ENCODE measurements at places on chromosomes 6 and 20.

DNA sequence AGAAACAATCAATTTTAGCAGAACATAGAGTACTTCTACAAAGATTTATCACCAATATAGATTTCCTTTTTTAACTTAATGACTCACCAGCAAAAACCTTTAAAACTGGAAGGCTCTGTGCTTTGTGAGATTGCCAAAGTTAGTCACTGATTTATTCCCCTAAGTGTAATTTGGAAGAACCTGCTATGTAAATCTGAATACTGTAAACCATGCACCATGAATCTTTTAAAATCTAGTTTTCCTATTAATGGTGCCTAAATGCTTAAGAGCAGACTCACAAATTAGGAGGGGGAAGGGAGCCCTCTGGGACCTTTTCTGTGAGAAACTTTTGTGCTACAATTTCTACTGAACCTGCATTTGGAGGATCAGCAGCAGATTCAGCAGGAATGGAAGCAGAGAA, 57.8 kb upstream of the PNRC1 start:
- DNase-seq, result no peak

GRCh38 chr20:11180186-11180585, 506.4 kb upstream of the JAG1 start:
- no peak for DNase-seq

DNA sequence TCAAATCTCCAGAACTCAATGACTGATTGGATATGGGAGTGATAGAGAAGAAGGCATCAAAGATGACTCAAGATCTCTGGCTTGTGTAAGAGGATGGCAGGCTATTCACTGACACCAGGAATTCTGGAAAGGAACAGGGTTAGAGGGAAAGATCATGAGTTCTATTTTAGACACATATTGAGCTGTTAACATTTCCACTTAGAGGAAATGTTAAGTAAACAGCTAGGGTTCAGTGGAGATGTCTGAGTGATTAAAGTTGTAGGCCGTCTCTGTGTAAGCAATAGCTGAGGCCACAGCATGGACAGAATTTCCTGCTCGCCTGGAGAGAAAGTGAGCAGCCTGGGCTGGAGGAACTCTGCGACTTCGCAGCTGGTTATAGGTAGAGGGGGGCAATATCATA, 21.0 kb downstream of the ZC3H12D start:
- no peak for DNase-seq

GRCh38 chr6:36838896-36839748, at the start of gene CPNE5:
TSS of gene CPNE5 (minus strand) at chr6:36839444. CDS start at chr6:36839377, 67 bp downstream.
- DNase-seq, result peak; percentile 34

All from naive thymus-derived CD4-positive, alpha-beta T cell (primary cell).